ENCODE measurements at places on chromosomes 4 and X.

GRCh38 chr4:98529970-98530569 lies 128.3 kb downstream of the TSPAN5 start:
- DNase-seq: no peak

- DNase-seq: no peak
Measured at GRCh38 chr4:132065940-132066495, 1083.1 kb upstream of the PCDH10 start.

DNA sequence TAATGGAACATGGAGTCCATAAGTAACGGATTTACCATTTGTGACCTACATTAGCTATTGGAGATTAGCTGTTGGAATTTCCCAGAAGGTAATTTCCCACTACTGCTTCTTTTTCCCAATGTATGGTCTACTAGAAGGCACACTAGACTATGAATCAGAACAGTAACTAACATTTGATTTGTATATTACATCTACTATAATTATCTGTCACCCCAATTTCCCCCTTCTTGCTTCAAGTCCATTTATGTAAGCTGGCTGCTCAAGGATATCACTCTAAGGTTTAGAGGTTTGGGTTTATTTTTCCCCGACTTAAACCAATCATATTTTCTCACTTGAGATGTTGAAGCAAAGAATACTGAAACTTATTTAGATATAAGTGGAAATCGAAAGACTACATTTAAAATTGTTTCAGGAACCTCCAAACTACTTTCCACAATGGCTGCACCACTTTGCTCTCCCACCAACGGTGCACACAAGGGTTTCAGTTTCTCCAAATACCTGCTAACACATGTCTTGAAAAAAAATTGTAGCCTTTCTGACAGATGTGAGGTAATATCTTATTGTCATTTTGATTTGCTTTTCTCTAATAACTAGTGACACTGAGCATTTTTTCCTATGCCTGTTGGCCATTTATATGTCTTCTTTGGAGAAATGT lies 33.3 kb upstream of the H2AZ1 start:
- no peak for DNase-seq

- DNase-seq: no peak
Measured at GRCh38 chrX:30618160-30618765, 35.0 kb upstream of the GK start.
